B cell (primary cell): ENCODE measurements at places on chromosomes 2 and 18. TPM values are rescaled to one million over a fixed set of nuclear protein-coding genes. Genes with fewer than 3 reads are reported as not detected.

- H3K27me3 ChIP-seq, result no peaks in the 10 kb centered on the region
- no peaks in the 10 kb centered on the region for H3K4me1 ChIP-seq
- no peak overlapping the region for H3K27ac ChIP-seq
- no peaks in the 10 kb centered on the region for H3K36me3 ChIP-seq
These were observed 12.9 kb upstream of the CHST9 start for GRCh38 chr18:27198036-27198435.

DNA sequence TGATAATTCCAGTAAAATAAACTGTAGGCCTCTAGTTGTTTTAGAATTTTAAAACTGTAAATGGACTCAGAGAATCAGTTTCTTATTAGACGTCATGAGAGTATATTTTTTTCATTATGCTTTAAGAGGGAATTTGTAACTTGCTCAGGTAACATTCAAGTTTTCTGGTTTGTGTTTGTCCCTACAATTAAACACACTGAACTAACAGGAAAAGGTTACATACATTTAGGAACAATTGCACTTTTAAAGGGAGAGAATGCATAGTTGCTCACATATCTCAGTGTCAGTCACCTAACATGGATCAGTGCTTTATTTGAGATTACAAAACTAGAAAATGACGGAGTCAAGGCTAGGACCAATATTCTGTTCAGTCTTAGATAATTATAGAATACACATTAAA is 3.1 kb downstream of the COL3A1 start:
- H3K4me1 ChIP-seq, result no peaks in the 10 kb centered on the region
- no peak overlapping the region for H3K4me3 ChIP-seq
- DNase-seq, result no peak
- H3K27me3 ChIP-seq, result no peaks in the 10 kb centered on the region

DNA sequence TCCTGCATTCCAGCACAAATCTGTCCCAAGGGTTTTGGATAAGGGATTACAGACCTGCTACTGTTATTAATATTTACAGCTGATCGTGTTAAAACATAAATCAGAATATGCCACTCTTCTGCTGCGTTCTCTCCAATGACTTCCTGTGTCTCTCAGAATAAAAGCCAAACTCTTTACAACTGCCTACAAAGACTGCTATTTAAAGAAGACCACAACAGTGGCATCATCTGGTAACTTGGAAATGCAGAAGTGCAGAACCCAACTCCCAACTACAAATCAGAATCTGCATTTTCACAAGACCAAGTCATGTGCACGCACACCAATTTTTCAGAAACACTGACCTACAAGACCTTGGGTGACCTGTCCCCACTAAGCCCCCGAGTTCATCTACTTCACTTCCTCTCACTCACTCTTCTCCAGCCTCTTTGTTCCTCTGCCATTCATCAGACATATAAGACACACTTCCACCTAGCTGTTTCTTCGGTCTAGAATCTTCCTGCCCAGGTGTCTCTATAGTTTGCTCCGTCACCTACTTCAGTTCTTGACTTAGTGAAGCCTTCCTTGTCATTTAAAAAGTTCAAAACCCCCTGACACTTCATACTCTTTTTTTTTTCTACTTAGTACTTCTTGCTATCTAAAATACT is 36.0 kb downstream of the CHN1 start:
- no peaks in the 10 kb centered on the region for H3K4me1 ChIP-seq
- no peaks in the 10 kb centered on the region for H3K36me3 ChIP-seq
- no peaks in the 10 kb centered on the region for H3K27me3 ChIP-seq
- no peak overlapping the region for H3K4me3 ChIP-seq
- no peak for DNase-seq
- no peak overlapping the region for H3K27ac ChIP-seq

DNA sequence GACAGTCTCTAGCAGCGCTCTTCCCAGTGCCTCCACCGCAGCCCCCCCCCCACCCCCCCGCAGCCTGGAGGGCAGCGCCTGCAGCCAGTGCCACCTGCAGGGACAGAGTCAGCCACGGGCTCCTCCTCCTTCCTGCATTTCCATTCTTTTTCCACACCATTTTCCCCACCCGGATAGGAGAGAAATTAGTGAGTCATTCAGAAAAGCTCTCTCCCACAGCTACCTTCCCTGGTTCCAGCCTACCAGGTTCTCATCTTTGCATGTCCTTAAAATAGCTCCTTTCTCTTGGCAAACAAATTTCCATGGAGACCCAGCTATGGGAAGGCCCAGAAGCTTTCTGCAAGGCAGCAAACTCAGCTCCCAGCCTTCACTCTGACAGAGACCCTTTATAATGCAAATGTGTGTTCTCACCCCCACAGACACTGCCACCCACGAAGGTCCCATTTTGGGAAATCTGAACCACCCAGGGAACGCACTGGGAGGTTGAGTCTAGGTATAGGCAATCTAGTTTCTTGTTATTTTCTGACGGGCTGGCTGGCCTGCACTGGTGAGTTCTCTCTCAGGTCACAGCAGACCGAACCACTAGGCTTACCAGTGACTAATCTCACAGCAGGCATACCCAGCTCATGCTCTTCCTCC is 41.8 kb upstream of the ATG16L1 start:
- DNase-seq, result no peak
- H3K4me1 ChIP-seq, result no peaks in the 10 kb centered on the region
- no peaks in the 10 kb centered on the region for H3K27me3 ChIP-seq
- no peak overlapping the region for H3K27ac ChIP-seq
- peaks cover 7% of the 10 kb centered on the region for H3K36me3 ChIP-seq

GRCh38 chr18:63132819-63133200 is 186.8 kb downstream of the BCL2 start:
- no peak overlapping the region for H3K4me3 ChIP-seq
- no peaks in the 10 kb centered on the region for H3K36me3 ChIP-seq
- H3K27me3 ChIP-seq, result no peaks in the 10 kb centered on the region
- no peak for DNase-seq
- H3K27ac ChIP-seq, result no peak overlapping the region

DNA sequence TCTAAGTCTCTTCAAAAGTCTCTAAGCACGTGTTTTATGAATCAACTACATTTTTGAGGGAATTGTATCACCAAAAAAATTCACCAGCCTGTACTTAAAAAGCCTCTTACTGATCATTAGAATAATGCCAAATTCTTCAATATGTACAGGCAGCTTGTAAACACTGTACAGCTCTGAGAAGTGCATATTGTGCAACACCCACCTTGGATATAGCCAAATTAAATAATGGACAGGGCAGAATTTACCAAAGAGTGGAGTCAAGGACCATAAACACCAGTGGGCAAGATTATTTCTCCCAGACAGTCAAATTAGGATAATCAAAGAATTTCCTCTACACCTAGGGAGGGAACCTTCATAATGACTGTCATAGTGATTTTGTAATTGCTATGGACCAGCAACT is 338.2 kb downstream of the NR4A2 start:
- H3K36me3 ChIP-seq, result no peaks in the 10 kb centered on the region
- H3K4me1 ChIP-seq, result no peaks in the 10 kb centered on the region
- H3K27ac ChIP-seq, result no peak overlapping the region
- H3K27me3 ChIP-seq, result no peaks in the 10 kb centered on the region
- no peak for DNase-seq

- H3K4me1 ChIP-seq, result no peaks in the 10 kb centered on the region
- no peak for DNase-seq
- no peaks in the 10 kb centered on the region for H3K27me3 ChIP-seq
- no peak overlapping the region for H3K27ac ChIP-seq
These were observed 22.3 kb downstream of the INPP1 start for GRCh38 chr2:190365499-190366204.

- H3K27ac ChIP-seq, result no peak overlapping the region
- H3K36me3 ChIP-seq, result no peaks in the 10 kb centered on the region
- H3K4me1 ChIP-seq, result no peaks in the 10 kb centered on the region
- no peak for DNase-seq
- H3K4me3 ChIP-seq, result no peak overlapping the region
These were observed 584.0 kb upstream of the CHAC2 start for GRCh38 chr2:53183581-53183980.

The KCNG2 gene
- not detected in 2 replicates for total RNA-seq

The C1QL2 gene
- not detected in 2 replicates for total RNA-seq

The AOX1 gene
- 0.07 TPM in 1 of 2 replicates, not detected in the other for total RNA-seq

The UGT1A5 gene
- total RNA-seq, result not detected in 2 replicates
